Activated CD8-positive, alpha-beta memory T cell treated with anti-CD3 and anti-CD28 coated beads for 24 hours (primary cell): ENCODE measurements at places on chromosomes 3 and 15.

DNA sequence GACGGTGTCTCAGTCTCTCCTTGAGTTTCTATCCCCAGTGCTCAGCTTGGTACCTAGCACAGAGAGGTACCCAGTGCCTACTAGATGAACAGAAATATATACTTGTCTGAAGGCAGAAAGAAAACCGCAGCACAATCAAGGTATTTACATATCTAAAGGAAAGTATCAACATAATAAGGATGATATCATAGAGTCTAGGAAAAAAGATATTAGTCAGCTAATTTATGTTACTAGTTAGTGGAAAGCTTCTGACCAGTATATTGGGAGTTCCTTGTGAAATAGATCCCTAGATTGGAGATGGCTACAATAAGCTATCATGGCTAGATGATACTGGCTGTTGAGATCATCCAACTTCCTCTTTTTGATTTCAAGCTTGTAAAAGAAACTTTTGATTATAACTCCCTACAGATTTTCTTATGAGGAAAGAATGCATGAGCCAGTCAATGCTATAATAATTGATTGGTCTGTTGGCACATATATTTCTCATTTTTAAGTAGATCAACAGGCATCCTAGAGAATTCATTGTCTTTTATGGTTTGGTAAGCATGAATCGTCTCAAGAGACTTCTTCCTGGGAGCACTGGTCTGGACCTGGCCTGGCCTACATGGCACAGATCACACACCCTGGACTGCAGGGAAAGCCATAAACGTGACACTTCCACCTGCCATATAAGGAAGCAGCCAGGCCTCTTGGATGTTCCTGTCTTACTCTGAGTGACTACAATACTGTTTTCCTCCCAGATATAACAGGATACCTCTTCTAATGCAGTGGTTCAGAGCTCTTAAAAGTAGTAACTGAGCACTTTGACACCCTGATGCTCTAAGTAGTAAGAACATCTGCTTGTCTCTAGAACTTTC is 60.7 kb downstream of the IMPG2 start:
- no peak for DNase-seq

DNA sequence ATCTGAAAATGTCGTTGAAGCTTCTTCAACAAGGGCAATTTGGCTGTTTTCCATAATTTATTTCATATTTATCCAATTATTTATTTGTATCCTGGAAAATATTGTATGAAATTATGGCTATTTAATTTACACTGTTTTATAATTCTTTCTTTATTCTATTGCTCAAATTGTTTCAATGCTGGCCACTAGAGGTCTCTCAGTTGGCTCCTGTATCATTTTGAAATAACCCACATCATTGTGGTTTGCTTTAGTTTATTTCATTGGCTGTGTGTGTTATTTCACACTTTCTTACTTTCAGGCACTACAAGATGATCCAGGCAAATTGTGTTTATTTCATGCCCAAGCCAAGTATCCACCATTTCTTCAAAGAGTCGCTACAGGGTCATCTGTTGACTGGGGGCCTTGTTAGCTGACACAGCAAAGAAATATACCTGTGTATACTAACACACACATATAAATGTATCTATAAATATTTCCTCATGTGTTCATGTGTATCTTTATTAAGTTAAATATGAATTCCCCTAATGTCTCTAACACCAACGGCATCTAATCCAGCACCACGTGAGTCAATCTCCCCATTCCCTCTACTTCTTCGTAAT is 86.2 kb downstream of the NPAP1 start:
- no peak for DNase-seq

DNA sequence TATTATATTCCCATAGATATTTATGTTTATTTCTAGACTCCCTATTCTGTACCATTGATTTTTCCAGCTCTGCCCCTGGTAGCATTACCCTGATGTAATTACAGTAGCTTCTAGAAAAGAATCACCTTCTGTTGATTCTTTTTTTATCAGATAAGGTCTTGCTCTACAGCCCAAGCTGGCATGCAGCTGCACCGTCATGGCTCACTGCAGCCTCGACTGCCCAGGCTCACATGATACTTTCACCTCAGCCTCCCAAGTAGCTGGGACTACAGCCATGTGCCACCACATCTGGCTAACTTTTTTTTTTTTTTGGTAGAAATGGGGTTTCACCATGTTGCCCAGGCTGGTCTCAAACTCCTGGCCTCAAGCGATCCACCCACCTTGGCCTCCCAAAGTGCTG is 41.8 kb downstream of the SLC24A1 start:
- no peak for DNase-seq

GRCh38 chr3:152299249-152299976 is 30.7 kb downstream of the MBNL1 start:
- no peak for DNase-seq

- DNase-seq = no peak
Measured at GRCh38 chr3:113952921-113953320, 5.1 kb downstream of the ZDHHC23 start.

- no peak for DNase-seq
Measured at GRCh38 chr3:129060276-129061022, at the start of gene GP9. Gene GP9 (plus strand): TSS chr3:129060779. CDS start chr3:129061740, 961 bp downstream.

DNA sequence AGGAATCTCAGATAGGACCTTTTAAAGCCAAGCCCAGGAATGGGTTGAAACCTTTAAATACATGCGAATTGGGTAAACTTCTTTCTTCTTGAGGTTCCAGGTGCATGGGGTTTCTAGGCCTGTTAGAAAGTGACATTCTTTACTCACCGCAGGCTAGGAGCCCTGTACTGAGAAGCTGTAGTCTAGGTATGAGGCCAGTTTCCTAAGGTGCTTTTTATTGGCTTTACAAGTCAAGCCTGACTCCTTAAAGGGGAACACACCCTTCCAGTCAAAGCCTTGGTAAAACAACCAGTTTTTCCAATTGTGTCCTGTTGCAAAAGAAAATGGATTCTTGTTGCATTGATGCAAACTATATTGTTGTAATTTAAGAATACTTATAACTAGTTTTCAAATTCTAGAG is 76.1 kb upstream of the ATP11B start:
- DNase-seq = no peak

GRCh38 chr15:53511175-53511574 is 248.3 kb downstream of the WDR72 start:
- no peak for DNase-seq

DNA sequence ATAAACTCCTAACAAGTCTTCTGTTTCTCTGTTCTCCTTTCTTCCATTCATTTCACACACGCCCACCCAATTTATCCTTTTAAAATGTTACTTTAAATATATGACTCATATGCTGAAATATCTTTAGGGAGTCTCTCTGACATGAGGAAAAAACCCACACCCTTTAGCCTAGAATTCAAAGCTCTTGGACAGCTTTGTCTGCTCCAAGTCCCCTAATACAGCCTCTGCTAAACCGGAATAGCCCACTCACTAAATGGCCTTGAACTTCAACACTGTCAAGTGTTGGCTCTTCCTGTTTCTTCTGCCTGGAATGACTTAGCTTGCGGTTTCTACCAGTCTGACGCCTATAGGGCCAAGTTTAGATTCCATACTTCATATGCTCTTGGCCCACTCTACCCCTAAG is 3.3 kb upstream of the CD96 start:
- no peak for DNase-seq

DNA sequence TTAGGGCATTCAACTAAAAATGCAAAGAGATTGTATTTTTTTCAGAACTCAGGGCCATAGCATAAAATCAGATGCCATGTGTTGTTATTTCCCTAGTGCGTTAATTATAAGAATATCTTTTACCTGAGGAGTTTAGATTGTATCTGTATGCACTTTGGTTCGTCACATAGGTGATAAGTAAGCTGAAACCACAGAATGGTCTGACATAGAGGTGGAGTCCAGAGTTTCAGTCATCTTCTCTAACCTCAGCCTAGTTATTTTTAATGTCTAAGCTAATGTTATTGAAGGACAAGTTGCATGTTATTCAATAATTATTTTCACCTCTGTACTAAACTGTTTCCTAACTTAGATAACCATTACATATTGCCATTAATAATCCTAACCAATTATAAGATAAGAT is 27.1 kb upstream of the CNTN4 start:
- DNase-seq = no peak

DNA sequence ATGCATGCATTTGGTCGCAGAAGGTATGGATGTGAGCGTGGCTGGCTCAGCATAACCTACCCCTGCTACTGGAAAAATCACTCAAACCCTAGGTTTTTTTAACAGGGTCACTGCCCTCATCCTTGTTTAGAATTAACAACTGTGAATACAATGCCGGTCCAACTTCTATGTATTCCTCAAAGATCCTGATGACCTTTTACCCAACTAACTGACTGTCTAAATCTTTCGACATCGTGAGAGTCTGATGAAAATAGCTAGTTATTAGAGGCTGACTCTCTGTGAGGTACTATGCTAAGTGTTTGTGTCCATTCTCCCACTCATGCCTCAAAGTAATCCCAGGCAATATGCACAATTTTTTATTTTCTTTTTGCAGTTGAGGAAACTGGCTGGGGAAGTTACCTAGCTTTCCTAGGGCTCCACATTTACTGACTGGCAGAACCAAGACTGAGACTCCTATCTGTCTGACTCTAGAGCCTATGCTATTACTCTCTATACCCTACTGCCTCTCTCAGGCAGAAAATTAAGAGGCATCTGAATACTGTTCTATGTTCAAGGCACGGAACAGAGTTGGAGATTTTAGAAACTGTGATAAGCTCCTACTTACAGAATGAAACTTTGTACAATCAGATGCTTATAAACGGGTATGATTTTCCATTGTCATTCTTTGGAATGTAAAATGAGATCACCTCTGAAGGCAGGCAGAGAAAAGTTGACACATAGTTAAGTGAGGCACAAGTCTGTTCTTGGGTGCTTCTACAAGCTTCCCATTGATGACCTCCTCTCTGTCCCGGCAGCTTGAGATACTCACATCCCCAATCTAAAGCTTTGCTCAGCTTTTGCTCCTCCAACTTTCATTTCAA is 56.4 kb downstream of the FILIP1L start:
- DNase-seq = no peak

- no peak for DNase-seq
Measured at GRCh38 chr15:73114064-73114463, 61.8 kb downstream of the NEO1 start.

DNA sequence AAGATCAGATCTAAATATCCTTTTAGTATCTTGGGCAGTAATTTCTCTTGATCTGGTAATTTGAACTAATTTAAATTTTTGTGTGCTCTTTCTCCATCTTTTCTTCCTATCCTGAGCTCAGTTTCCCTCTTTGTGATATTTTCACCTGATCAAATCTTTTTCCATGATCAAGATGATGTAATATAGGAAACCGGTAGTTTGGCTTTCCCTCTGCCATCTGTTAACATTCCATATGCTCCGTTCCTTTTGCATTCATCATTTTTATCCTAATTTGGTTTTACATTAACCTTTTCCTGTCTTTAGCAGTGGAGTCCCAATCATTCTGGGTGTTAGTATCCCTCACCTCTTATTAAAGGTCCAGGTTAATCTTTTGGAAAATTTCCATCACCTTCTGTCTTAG is 5.9 kb upstream of the ABHD6 start:
- DNase-seq = no peak
